ENCODE measurements at places on chromosomes 13 and 19.

DNA sequence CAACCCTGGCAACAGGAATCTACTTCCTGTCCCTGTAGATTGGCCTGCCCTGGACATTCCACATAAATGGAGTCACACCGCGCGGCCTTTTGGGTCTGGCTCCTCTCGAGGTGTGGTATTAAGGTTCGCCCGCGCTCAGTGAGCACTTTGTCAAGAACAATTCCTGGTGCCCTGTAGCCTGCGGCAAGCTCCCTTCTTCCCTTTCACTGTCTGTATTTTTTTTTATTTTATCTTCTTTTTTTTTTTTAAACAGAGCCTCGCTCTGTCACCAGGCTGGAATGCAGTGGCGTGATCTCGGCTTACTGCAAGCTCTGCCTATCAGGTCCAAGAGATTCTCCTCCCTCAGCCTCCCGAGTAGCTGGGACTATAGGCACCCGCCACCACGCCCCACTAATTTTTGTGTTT lies 28.3 kb downstream of the PEX11G start:
- DNase-seq: no peak

DNA sequence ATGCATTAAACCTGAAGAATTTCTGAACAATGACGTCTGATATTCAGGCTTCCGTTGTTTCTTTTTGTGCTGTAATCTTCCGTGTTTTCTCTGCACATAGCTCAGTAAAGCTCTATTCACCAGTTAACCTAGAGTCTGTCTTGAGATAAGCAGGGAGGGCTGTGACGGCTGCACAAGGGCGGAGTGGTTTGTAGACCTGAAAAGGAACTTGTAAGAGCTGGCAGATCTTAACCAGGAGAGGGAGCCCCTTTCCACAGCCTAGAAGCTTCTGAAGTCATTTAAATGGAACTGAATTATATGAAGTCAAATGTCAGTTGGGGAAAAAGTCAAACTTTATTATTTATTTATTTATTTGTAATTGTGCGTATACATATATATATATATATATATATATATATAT lies 27.5 kb downstream of the DPRX start:
- no peak for DNase-seq

DNA sequence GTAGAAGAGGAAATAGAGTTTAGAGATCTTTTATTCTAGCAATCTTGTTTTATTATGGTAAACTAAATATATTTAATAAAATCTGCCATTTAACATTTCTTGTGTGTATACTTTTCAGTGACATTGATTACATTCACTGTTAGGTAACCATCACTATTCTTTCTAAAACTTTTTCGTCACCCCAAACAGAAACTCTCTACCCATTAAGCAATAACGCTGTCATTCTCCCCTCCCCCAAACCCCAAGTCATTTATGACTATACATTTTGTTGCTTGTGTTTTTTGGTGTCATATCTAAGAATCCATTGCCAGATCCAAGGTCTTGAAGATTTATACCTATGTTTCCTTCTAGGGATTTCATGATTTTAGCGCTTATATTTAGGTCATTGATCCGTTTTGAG lies 10.6 kb downstream of the URI1 start:
- DNase-seq: no peak

DNA sequence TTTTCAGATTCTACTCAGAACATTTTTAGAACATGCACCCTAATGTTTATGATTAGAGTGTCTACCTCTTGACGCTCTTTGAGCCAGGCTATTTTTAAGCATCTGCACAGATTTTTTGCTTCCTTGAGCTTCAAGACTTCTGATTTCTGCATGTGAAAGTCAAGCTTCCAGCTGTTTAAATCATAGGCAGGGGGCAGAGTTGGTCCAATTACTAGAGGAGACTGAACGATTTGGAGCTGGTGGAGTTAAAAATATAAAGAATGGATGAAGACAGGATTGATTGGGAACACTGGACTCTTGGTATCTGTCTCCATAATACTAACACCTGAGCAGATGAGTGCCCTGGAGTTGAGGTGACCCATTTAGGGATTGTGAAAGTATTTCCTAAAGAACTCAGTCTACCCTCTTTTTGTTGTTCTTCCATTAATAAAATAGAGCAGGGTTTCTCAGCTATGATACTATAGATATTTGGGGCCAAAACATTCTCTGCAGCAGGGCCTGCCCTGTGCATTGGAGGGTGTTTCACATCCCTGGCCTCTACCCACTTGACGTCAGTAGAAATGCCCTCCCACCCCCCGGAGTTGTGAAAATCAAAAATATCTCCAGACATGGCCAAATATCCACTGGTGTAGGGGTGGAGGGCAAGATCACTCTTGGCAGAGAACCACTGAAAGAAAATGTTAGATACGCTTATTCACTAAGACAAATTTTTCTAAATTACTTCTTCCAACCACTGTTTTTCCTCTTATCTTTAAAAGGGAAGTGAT lies 160.1 kb downstream of the COG6 start:
- no peak for DNase-seq

DNA sequence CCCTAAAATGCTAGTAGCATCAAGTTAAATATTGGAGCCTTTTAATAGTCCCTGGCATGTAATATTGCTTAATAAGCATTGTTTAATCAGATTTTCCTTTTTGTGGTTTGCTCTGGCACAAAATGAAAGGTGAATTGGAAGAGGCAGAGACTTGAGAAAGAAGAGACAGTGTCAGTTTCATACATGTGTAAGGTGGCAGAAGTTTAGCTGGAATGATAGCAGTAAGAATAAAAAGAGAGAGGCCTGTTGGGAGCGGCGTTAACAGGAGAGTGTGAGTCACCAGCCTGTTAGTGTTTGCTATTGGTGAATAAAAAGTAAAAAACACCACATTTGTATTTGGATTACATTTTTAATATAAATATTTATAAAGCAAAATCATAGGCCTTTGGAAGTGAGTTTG lies 145.3 kb downstream of the PDS5B start:
- DNase-seq: no peak

DNA sequence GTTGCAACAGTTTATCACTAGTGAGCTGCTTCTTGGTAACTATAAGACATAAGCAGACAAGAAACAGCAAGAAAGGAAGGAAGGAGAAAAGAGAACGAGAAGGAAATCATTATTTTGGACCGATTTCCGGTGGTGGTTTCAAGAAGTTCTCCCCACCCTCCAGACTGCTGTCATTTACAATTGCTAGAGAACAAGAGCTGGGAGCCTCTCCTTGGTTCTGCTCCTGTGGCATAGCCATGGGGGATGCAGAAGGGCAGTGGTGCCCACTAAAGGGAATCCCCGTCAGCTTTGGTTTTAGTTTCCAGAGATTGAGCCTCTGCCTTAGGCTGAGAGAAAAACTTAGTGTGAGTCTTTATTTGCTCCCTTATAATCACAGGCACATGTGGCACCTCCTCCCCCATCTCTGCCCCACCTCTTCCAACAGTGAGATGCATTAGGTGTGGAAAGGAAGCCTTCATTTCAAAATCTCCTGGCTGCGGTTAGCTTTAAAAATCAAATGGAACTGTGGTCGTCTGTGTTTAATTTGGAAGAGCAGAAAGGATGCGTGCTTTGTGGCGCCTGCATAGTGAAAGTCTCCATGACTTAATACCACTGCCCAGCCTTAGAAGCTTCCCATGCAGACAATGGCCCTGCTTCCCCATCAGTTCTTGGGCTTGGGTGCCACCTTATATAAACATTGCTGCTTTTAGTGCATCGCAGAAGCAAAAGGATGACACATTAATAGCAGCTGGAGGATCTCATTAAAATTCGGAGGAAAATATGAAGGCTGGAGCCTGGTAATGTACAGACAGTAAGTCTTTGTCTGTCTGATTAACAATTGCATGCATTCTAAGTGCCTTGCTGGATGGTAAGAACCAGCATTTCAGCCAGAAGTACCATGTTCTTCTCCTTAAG lies 25.0 kb downstream of the LRCH1 start:
- no peak for DNase-seq

GRCh38 chr13:110697842-110698241 lies 8.1 kb downstream of the CARS2 start:
- DNase-seq: no peak

DNA sequence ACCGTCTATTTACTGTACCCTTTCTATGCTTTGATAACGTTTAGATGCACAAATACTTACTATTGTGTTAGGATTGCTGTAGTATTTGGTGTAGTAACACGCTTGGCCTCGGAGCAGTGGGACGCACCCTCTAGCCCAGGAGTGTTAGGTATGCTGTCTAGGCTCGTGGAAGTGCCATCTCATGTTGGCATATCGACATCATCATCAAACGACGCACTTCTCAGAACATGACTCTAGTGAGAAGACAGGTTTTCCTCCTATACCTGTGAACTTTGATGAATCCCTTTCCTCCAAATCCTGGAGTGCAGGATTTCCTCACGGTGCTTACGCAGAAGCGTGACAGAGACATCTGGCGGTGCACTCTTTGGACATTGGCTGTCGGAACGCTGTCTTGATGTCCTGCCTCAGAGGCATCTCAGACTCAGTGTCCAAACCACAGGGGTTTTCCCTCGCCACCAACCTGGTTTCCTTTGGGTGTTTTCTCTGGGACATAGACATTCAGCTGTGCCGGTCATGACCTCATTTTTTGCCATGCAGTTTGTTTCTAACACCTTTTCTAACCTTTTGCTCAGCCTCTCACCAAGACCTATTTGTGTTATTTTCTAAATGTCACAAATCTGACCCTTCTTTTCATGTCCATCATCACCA lies 6.3 kb downstream of the SNRNP70 start:
- DNase-seq: no peak

DNA sequence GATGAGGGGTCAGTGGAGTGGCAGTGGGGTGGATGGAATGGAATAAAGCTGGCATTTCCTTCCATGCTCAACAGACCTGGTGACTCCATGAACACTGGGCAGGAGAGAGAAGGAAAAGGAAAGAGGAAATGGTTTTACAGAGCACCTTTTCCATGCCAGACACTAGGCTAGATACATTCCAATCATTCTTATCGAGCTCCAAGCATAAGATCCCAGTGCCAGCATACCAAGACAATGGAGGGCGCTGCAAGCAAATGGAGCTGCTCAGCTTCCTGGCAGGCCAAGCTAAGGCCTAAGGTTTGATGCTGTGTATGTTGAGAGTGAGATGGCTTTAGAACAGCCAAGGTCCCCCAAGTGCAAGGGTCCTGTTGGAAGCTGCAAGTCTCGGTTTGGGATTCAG lies 113.2 kb downstream of the HSPH1 start:
- no peak for DNase-seq

- DNase-seq: no peak
Observed at GRCh38 chr13:38767506-38768265, 80.8 kb downstream of the FREM2 start.

DNA sequence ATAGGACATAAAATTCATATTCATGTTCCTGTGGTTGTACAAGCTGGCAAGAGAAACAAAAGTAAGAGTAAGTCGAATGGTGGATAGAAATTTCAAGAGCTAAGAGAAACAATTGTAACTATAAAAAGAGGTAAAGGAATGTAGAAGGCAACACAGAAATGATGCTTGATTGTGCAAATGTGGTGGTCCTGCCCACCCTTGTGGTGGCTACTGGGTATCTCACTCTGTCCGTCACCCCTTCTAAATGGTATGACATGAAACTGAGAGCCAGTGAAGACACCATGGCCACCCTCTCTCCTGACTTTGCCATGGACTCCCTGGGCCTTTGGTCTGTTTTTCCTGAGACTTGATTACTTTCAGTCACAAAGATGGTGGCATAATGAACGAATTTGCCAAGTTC lies 925.9 kb upstream of the SLITRK6 start:
- no peak for DNase-seq

DNA sequence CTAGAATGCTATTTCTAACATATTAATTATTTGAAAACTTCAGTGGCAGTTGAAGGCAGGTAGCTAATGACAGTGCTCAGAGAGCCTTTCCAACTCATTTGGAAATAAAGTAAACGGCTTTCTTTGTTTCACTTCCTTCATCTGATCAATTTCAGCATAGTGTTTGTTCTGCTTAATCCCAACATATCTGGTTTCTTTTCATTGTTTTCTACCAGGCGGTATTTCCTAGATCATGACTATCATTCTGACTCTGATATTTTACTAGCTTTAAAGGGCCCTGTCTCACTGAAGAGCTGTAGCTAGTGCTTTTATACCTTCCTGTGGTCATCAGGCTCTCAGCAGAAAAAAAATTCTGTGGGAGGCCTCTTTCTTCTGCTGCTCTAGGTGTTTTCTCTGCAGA lies 178.6 kb downstream of the RBM26 start:
- DNase-seq: no peak

DNA sequence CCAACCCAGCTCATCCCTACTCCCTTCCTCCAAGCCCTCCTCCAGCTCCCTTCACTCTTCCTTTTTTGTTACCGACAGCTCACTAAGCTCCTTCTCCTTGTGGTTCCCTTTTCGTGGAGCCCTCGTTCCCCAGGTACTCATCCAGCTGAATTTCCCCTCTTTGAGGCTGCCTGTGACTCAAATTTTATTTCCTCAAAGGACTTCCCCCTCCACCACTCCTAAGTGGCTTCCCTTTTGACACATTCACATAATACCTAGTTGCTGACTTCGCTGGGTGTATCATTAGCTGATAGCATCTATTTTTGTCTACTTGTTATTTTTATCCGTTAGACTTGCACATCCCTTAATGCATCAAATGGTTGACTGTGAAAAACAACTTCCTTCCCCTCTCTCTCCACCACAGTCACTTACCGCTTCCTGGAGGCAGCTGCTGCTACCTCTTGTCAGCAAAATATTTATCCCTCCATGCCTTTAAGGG lies 14.5 kb downstream of the FFAR2 start:
- peak; percentile 73 for DNase-seq

GRCh38 chr13:57877601-57878000 lies 246.1 kb downstream of the PCDH17 start:
- no peak for DNase-seq

- no peak for DNase-seq
Observed at GRCh38 chr19:1151917-1152587, 22.0 kb downstream of the SBNO2 start.

DNA sequence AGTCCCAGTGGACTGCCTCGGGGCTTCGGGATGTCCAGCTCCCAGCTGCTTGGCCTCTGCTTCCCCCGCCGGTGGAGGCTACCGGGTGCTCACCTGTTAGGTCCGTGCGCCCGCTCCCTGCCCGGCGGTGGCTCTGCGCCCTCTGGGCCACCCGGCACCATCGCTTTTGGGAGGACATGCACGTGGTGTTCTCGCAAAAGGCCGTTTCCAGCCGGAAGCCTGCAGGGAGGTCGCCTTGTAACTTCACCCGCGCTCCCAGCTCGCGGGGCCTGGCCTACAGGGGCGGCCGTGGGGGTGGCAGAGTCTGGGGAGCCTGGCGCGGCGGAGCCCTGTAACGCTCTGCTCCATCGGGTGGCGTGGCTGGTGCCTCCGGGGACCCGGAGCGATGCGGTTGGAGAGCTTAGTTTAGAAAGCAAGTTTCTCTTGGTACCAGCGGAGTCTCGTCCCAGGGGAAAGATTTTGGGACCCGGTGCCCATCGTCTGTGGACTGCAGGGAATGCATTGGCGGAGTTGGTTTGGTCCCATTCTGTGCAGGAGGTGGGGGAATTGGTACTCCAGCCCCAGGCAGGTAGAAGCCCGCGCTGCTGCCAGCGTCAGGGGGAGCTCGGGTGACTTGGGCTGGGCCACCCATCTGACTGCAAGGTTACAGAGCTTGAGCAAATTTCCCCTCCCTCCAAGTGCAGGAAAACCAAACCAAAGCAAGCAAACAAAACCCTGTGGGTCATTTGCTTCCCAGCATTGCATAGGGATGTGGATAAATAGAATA lies 673 bp downstream of the SPATA13 start:
- DNase-seq: peak; percentile 35

Data from CD4-positive, alpha-beta T cell treated with Interleukin-4 for 1 hour (primary cell).